ENCODE measurements at places on chromosomes 1 and 21. TPM values are rescaled to one million over a fixed set of nuclear protein-coding genes. Genes with fewer than 3 reads are reported as not detected.
A peak's percentile ranks its signal among the peaks of the same experiment; 100 is the strongest.

Gene FBXO2
- 36.1 TPM for total RNA-seq

Gene SPRR2B
- not detected for total RNA-seq

Gene SPRR4
- total RNA-seq, result not detected

- H3K27me3 ChIP-seq, result no peaks in the 10 kb centered on the region
- no peak overlapping the region for H3K4me3 ChIP-seq
- no peaks in the 10 kb centered on the region for H3K4me1 ChIP-seq
- DNase-seq, result peak; percentile 47
Measured at GRCh38 chr1:212368073-212368484, 46.6 kb downstream of the PACC1 start.

- no peaks in the 10 kb centered on the region for H3K27me3 ChIP-seq
- H3K4me1 ChIP-seq, result no peaks in the 10 kb centered on the region
- H3K27ac ChIP-seq, result no peak overlapping the region
- H3K4me3 ChIP-seq, result no peak overlapping the region
- H3K36me3 ChIP-seq, result no peaks in the 10 kb centered on the region
- DNase-seq, result no peak
Measured at GRCh38 chr21:33865996-33866575, 49.5 kb downstream of the ATP5PO start.

DNA sequence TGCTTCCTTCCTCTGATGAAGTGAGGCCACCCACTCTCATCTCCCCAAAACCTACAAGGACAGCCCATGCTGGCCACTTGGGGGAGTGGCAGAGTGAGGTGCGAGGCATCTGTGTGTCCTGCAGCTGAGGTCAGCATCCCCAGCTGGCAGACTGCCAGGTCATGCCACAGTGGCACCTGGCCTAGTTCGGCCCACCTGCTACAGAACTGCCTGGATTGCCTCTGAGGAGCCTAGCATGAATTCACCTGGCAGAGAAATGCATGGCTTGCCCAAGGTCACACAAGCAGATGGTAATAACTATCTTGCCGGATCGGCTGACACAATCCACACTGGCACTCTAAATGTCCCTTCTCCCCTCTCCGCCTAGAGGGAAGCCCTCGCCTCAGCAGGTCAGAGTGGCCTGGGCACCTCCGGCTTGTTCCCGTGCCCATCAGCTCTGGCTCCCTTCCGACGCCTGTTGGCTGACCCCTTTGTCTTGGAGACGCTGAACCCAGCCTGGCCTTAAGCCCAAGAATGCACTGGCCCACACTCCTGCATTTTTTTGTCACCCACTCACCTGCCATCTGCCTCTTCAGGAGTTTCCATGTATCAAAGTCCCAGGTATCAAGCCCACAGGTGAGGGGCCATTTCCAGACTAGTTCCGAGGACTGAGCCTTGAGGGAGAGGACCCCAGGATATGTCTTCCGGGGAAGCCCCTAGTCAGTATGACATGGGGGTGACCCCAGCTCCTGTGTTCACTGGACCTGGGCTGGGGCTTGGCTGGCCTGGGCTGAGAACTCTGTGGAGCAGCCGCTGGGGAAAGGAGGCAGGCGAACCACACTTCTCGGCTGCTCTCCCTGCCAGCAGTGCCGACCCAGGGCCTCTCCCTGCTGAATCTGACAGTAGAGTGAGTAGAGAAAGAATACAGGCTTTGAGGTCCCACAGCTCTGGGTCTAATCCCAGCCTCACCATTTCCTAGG, 21.7 kb downstream of the ECE1 start:
- H3K4me3 ChIP-seq, result no peak overlapping the region
- DNase-seq, result peak; percentile 70

DNA sequence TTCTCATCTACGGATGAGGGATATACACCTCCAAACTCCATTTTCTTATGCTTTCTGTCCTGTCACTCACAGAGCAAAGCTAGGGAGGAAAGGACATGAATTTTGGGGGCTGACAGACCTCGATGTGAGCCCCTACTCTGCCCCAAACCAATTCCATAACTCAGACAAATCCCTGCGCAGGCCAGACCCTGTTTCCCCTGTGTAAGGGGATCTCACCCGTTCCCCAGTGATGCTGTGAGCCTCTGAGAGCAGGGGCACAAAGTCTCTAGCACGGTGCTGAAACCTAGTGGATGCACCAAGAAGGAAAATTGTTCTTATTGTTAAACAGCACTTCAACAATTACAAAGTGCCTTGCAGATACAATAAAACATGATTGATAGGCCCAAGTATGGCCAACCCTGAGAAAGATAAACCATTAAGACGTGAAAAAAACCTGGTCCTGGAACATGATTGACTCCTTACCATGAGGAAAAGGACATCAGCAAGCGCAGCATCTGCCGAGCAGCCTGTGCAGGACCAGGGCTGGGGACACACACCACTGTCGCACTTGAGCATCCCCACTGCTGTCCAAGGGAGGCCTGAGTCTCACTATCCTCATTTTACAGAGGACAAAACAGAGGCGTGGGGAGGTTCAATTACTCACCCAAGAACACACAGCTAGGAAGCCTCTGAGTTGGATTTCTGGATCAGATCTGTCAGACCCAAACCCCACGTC, 137.8 kb downstream of the GLIS1 start:
- DNase-seq, result no peak
- H3K27me3 ChIP-seq, result no peaks in the 10 kb centered on the region
- no peak overlapping the region for H3K27ac ChIP-seq
- no peak overlapping the region for H3K4me3 ChIP-seq

DNA sequence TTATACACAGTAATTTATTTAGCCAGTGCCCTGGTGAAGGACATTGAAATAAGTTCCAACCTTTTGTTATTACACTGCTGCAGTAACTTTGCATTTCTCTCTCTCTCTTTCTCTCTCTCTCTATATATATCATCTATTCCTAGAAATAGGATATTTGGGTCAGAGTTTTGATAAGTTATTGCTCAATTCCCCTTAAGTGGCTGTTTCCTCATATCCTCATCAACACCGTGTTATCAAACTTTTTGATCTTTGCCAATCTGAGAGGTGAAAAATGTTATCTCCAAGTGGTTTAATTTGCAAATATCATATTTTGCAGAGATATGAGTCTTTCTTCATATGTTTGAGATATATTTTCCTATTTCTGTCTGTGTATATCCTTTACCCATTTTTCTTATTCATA, 1.6 kb upstream of the SRSF4 start:
- no peaks in the 10 kb centered on the region for H3K27me3 ChIP-seq
- H3K4me1 ChIP-seq, result peaks cover 21% of the 10 kb centered on the region
- H3K36me3 ChIP-seq, result no peaks in the 10 kb centered on the region
- DNase-seq, result no peak
- H3K27ac ChIP-seq, result no peak overlapping the region
- no peak overlapping the region for H3K4me3 ChIP-seq
